ENCODE measurements at places on chromosomes 3 and 15. TPM values are rescaled to one million over a fixed set of nuclear protein-coding genes. Genes with fewer than 3 reads are reported as not detected.

DNA sequence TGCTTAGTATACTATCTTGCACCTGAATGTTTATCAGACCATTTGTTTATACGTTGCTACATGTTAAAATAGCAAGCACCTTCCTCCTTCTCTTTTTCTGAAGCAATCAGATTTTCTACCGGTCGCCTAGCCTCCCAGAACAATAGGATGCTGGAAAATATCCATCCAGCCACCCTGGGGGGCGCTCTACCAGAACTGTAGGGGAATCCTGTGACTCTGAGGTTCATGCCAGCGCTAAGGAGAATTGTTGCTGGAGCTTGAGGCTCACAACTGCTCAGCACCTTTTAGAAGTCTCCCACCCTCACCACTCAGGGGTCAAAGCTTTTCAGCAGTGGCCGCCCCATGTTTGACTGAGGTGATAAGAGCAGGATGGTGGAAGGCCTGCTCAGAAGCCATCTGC, 27.5 kb downstream of the SQOR start:
- H3K36me3 ChIP-seq: peaks cover 16% of the 10 kb centered on the region
- DNase-seq: no peak
- H3K27me3 ChIP-seq: no peaks in the 10 kb centered on the region

DNA sequence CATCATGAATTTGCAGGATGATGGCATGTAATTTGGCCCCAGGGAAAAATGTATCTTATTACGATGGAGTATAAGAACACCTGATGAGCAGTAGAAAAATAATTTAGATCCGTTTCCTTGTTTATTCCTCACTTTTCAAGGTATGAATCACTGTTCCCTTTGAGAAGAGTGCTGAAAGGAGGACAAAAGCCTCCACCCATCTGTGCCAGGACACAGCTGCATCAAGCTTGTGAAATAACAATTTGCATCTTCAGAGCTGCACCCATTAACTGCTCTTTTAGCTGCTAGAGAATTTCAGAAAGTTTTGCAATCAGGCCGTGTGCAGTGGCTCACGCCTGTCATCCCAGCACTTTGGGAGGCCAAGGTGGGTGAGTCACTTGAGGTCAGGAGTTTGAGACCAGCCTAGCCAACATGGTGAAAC, 9.6 kb downstream of the CLDND1 start:
- peaks cover 73% of the 10 kb centered on the region for H3K36me3 ChIP-seq
- H3K4me3 ChIP-seq: no peak overlapping the region
- no peaks in the 10 kb centered on the region for H3K27me3 ChIP-seq
- no peak overlapping the region for H3K27ac ChIP-seq

DNA sequence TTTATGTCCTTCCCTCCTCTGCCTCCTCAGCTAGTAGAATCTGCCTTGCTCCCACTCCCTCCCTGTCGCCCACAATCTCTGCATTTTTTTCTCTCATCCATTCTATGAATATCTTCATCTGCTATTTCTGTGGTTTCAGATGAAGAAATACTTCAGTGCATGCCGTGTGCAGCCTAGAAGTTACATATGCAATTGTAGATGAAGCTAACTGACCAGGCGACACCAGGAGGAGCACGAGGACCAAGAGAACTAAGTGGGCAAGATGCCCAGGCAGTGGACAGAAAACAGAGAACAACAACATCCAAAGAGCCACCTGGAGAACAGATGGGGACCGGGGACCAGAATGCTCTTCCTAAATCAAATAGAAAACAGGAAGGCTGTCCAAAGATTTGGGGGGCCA, 121.4 kb upstream of the ATP11B start:
- peaks cover 13% of the 10 kb centered on the region for H3K27me3 ChIP-seq
- DNase-seq: no peak
- no peaks in the 10 kb centered on the region for H3K36me3 ChIP-seq
- H3K4me3 ChIP-seq: no peak overlapping the region
- no peak overlapping the region for H3K27ac ChIP-seq
- no peaks in the 10 kb centered on the region for H3K4me1 ChIP-seq

Gene TRPM7
- total RNA-seq: 45.4 TPM

Gene TM4SF1
- not detected for total RNA-seq

GRCh38 chr3:22361521-22361920, 610.5 kb upstream of the ZNF385D start:
- H3K27ac ChIP-seq: no peak overlapping the region
- H3K36me3 ChIP-seq: no peaks in the 10 kb centered on the region
- H3K27me3 ChIP-seq: no peaks in the 10 kb centered on the region
- H3K4me1 ChIP-seq: no peaks in the 10 kb centered on the region
- DNase-seq: no peak
- no peak overlapping the region for H3K4me3 ChIP-seq

DNA sequence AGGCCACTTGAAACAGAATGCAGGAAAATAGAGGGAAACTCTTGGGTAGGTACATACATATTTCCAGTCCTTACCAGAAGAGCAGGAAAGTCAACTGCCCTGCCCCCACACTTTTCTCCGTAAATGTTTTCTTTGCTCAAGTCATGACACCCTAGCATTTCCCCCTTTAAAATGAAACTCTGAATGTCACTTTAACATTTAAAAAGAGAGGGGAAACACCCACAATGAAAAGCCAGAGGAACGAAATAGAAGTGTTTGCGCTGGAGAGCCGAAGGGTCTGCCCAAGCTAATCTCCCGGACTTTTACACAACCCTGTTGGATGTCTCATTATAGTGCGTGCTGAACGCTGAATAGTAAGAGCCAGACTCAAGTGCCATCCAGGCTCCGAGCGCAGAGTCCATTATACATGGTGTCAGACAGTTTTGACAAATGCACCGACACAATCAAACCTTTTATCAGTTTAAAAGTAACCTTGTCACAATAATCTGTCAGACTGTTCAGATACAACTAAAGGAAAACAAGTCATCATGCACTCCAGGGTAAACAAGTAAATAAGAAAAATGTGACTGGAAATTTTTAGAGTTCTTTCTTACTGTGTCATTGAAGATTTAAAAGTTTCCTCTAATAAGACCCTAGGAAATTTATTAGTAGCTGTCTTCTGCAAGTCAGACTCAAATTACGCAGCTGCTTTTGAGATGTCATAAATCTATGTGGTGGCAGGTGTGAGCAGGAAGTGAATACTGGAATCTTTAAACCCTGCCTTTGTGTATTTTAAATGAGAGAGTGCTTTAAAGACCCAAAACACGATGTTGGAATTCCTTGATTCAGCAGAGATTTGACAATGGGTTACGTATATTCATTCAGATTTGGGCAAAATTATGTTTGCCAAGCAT, 159.8 kb downstream of the RBMS3 start:
- H3K4me1 ChIP-seq: peaks cover 7% of the 10 kb centered on the region
- H3K4me3 ChIP-seq: no peak overlapping the region
- DNase-seq: no peak
- peaks cover 32% of the 10 kb centered on the region for H3K27me3 ChIP-seq
- no peaks in the 10 kb centered on the region for H3K36me3 ChIP-seq

Gene OR5K2
- not detected for total RNA-seq

GRCh38 chr3:81302045-81302444, 459.4 kb downstream of the GBE1 start:
- no peak overlapping the region for H3K4me3 ChIP-seq
- H3K27me3 ChIP-seq: no peaks in the 10 kb centered on the region
- H3K27ac ChIP-seq: no peak overlapping the region
- H3K36me3 ChIP-seq: no peaks in the 10 kb centered on the region
- no peaks in the 10 kb centered on the region for H3K4me1 ChIP-seq

GRCh38 chr3:136211547-136211946, 15.4 kb upstream of the MSL2 start:
- H3K4me3 ChIP-seq: no peak overlapping the region
- H3K36me3 ChIP-seq: no peaks in the 10 kb centered on the region
- H3K27ac ChIP-seq: no peak overlapping the region
- peaks cover 7% of the 10 kb centered on the region for H3K27me3 ChIP-seq

DNA sequence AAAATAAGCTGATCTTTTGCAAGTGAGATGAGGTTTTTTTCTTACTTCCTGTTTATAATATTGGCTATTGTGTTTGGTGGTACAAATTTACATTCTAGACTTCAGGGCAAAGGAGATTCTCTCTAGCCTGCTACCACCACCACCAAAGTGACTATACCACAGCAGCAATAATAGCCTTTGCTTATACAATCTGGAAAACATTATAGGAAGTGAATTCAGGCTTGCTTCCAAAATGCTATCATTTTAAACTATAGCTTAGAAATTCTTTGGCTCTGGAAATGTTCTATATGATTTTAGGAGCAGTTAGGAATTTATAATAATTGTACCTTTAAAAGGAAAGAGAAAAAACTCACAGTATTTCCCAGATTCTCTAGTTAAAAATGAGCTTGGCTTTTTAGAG, 94.4 kb downstream of the TFG start:
- no peaks in the 10 kb centered on the region for H3K4me1 ChIP-seq
- peaks cover 14% of the 10 kb centered on the region for H3K27me3 ChIP-seq
- no peaks in the 10 kb centered on the region for H3K36me3 ChIP-seq
- no peak overlapping the region for H3K27ac ChIP-seq
- DNase-seq: no peak

DNA sequence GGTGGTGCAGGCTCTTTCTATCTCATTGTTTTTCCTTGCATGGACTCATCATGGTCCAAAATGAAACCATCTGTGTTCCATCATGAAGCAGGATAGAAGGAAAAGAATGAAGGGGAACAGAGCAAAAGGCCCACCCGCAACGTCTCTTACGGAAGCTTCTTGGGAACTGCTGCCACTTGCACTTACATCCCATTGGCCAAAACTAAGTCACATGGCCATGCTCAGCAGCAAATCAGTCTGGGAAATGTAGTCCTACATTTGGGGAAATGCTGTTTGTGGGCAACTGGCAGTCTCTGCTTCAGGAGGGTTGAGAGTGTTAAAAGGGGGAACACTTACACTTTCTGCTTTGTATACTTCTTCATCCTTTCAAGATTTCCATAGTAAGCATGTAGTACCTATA, 191.6 kb downstream of the SV2B start:
- no peak overlapping the region for H3K27ac ChIP-seq
- peaks cover 1% of the 10 kb centered on the region for H3K4me1 ChIP-seq

- H3K27ac ChIP-seq: no peak overlapping the region
- DNase-seq: no peak
- H3K4me1 ChIP-seq: no peaks in the 10 kb centered on the region
- peaks cover 33% of the 10 kb centered on the region for H3K27me3 ChIP-seq
- no peak overlapping the region for H3K4me3 ChIP-seq
Measured at GRCh38 chr15:72852273-72852672, 68.7 kb upstream of the ADPGK start.

DNA sequence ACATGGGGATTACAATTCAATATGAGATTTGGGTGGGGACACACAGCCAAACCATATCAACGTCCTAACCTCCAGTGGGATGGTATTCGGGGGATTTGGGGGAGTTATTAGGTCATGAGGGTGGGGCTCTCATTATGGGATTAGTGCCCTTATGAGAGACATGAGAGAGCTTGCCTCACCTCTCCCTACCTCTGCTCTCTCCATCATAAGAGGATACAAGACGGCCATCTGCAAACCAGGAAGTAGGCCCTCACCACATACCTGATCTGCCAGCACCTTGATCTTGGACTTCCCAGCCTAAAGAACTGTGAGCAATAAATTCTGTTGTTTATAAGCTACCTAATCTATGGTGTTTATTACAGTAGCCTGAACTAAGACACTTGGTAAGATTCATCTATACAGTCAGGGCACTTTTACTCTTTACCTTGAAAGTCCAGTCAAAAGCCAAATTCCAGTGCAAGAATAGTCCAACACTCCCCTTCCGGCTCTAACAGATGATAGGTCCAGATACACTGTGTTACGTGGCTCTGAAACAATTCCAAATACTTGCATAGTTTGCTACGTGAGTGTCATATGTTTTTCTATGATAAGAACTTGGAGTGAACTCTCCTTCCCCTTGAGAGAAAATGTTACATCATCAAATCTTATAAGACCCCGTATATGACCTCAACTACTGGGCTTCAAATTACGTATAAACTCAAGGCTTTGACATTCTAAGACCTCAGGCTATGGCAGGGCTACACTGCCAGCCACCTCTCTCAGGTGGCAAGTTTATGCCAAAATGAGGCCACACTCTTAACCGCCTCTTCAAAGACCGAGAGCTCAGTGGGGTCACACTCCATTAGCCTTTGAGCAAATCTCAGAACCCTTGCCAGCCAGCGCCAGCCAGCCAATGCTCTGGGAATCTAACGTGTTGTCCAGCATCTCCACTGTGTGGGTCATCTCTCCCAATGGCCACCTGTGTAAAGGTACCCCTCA, 129.9 kb downstream of the XXYLT1 start:
- no peak overlapping the region for H3K27ac ChIP-seq
- peaks cover 2% of the 10 kb centered on the region for H3K4me1 ChIP-seq
- no peak for DNase-seq

DNA sequence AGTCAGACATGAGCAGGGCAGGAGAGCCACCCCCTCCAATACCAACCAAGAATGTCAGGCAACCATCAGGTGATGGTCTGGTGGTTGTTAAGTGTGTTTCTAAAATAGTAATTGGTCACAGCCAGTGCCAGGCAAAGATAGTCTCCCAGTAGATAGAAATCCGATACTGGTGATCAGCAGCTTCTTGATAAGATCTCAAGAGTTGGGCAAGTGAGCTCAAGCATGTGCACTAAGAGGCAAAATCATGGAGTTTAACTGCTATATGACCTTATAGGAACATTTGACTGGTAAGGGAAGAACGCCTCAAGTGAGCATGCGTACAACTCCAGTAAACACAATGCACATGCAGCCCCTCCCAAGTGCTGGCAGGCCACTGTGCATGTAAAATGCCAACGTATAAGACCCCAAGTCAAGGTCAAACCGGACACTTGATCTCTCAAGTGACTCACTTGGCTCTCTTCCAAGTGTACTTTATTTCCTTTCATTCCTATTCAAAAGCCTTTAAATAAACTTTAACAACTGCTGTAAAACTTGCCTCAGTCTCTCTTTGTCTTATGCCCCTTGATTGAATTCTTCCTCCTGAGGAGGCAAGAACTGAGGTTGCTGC, 36.0 kb upstream of the CBLB start:
- H3K27me3 ChIP-seq: no peaks in the 10 kb centered on the region
- no peak for DNase-seq
- peaks cover 3% of the 10 kb centered on the region for H3K36me3 ChIP-seq
- H3K4me1 ChIP-seq: peaks cover 11% of the 10 kb centered on the region
- H3K4me3 ChIP-seq: no peak overlapping the region

- no peak overlapping the region for H3K4me3 ChIP-seq
- no peaks in the 10 kb centered on the region for H3K27me3 ChIP-seq
- H3K27ac ChIP-seq: peak overlapping the region; percentile 55
- peaks cover 44% of the 10 kb centered on the region for H3K36me3 ChIP-seq
- no peak for DNase-seq
Measured at GRCh38 chr3:195511136-195511535, 32.0 kb downstream of the PPP1R2 start.

Gene TM4SF18
- total RNA-seq: not detected
